Mesendoderm (in vitro differentiated cells): ENCODE measurements at places on chromosomes 11 and 22.

DNA sequence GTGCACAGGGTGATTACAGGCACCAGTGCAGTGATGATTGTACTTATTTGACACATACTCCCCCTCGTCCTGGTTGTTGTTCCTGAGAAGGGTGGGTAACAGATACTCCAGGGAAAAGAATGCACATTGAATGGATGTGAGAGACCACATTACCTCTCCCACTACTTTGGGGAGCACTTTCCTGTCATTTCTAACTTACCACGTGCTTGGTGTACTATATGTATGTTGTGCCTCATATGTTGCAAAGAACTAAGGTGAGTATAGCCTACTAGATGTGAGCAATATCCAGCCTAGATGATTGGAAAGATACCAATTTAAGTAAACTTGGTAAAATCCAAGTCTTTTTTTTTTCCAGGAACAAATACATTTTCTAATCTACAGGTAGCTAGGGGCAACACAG, 14.3 kb upstream of the SCARF2 start:
- no peak for DNase-seq

- DNase-seq: no peak
Observed at GRCh38 chr11:73234471-73235181, 16.5 kb downstream of the P2RY2 start.

DNA sequence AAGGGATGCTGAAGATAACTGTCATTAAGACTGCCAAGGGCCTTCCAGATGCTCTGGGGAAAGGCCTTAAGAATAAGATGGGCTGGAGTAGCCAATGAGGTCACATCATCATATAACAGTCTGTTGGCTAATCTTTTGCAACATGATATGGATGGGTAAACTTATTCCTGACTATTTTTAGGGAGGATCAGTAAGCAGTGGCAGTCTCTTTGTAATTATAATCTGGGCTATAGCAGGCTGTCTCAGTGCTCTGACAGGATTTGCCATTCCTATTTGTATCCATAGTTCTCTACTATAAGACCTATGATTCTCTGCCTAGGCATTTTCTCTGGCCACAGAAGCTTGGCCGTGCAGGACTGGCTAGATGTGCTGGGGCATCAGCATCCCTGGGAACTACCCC, 16.1 kb upstream of the CALCB start:
- no peak for DNase-seq

GRCh38 chr22:35930933-35931332, 97.7 kb downstream of the RBFOX2 start:
- DNase-seq: peak; percentile 78

- DNase-seq: no peak
Observed at GRCh38 chr11:28274216-28274615, 166.0 kb downstream of the METTL15 start.
